Fibroblast of lung (primary cell): ENCODE measurements at places on chromosomes 12 and 14. TPM values are rescaled to one million over a fixed set of nuclear protein-coding genes. Genes with fewer than 3 reads are reported as not detected.

GRCh38 chr12:65961190-65962035, 137.1 kb downstream of the HMGA2 start:
- no peak overlapping the region for H3K4me3 ChIP-seq
- peaks cover 2% of the 10 kb centered on the region for H3K36me3 ChIP-seq
- no peaks in the 10 kb centered on the region for H3K27me3 ChIP-seq
- DNase-seq = no peak

GRCh38 chr14:106051796-106052195, 525.4 kb downstream of the TMEM121 start:
- no peaks in the 10 kb centered on the region for H3K27me3 ChIP-seq
- no peaks in the 10 kb centered on the region for H3K4me1 ChIP-seq
- H3K27ac ChIP-seq = no peak overlapping the region
- no peak overlapping the region for H3K4me3 ChIP-seq

GRCh38 chr14:91387169-91387835, 30.3 kb downstream of the CCDC88C start:
- H3K27me3 ChIP-seq = no peaks in the 10 kb centered on the region
- DNase-seq = peak; percentile 76
- H3K4me1 ChIP-seq = no peaks in the 10 kb centered on the region
- no peak overlapping the region for H3K4me3 ChIP-seq
- H3K27ac ChIP-seq = no peak overlapping the region

The NPAS3 gene
- 0.26 and 0.50 TPM in 2 replicates for total RNA-seq

The SERPINA5 gene
- not detected in 2 replicates for total RNA-seq

- no peak for DNase-seq
- no peaks in the 10 kb centered on the region for H3K27me3 ChIP-seq
- H3K36me3 ChIP-seq = no peaks in the 10 kb centered on the region
- peak overlapping the region; percentile 64 for H3K27ac ChIP-seq
Measured at GRCh38 chr12:123231931-123232330, 1.0 kb downstream of the MPHOSPH9 start.

DNA sequence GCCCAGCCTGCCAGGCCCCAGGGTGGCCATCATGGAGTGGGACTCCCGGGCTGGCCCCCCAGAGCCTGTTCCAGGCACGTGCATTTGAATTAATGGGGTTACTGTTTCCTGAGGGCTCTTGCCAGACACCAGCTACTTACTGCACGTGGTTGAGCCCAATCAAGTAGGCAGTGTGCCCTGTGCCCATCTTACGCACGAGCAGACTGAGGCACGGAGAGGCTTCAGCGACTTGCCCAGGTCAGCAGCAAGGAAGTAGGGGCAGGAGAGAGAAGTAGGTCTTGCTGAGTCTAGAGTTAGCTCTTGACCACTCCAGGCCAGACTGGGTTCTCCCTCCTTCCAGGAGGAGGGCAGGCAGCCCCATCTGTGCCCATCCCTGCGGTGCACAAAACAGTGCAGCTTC, 67.7 kb downstream of the DIO3 start:
- no peak overlapping the region for H3K4me3 ChIP-seq
- peaks cover 2% of the 10 kb centered on the region for H3K27me3 ChIP-seq
- DNase-seq = no peak
- no peaks in the 10 kb centered on the region for H3K4me1 ChIP-seq
- no peak overlapping the region for H3K27ac ChIP-seq

GRCh38 chr12:123071099-123071800, 79.6 kb downstream of the PITPNM2 start:
- H3K4me1 ChIP-seq = peaks cover 9% of the 10 kb centered on the region
- H3K27me3 ChIP-seq = no peaks in the 10 kb centered on the region
- H3K4me3 ChIP-seq = no peak overlapping the region
- H3K27ac ChIP-seq = no peak overlapping the region

The GPR84 gene
- not detected in 2 replicates for total RNA-seq

The KRT72 gene
- not detected in 2 replicates for total RNA-seq

- H3K27me3 ChIP-seq = no peaks in the 10 kb centered on the region
- H3K27ac ChIP-seq = no peak overlapping the region
- H3K36me3 ChIP-seq = no peaks in the 10 kb centered on the region
- DNase-seq = no peak
- no peaks in the 10 kb centered on the region for H3K4me1 ChIP-seq
Measured at GRCh38 chr14:81344481-81345160, 55.5 kb downstream of the STON2 start.

DNA sequence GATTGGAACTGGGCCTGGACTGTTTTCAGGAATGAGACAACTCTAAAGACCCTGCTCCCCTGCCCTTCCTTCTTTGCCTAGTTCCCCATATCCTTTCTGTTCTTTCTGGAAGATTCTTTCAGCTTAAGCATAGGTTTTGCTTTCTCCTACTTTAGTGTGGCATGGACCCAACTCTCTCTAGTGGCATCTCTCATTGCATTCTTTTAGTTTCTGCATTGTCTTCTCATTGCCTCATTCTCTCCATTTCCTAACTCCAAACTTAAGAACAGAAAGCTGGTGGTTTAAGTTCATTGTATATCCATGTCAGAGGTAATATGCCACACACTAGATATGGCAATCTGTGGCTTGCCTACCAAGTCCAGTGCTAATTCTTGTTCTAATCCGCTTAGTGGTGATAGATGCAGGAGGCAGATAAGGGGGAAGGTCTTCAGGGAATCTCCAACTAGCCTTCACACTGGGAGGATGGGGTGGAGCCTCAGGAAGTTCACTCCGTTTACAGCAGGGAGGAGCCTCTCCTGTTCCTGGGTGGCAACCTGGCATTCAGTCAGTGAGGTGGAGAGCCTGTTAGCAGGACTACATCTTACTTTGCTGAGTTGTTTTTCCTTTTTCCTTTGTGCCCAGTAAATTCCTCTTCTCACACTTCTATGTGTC, 165.1 kb upstream of the LMNTD1 start:
- no peaks in the 10 kb centered on the region for H3K27me3 ChIP-seq
- DNase-seq = no peak
- H3K4me1 ChIP-seq = peaks cover 4% of the 10 kb centered on the region
- no peak overlapping the region for H3K4me3 ChIP-seq

The HOXC10 gene
- total RNA-seq = not detected in 2 replicates

DNA sequence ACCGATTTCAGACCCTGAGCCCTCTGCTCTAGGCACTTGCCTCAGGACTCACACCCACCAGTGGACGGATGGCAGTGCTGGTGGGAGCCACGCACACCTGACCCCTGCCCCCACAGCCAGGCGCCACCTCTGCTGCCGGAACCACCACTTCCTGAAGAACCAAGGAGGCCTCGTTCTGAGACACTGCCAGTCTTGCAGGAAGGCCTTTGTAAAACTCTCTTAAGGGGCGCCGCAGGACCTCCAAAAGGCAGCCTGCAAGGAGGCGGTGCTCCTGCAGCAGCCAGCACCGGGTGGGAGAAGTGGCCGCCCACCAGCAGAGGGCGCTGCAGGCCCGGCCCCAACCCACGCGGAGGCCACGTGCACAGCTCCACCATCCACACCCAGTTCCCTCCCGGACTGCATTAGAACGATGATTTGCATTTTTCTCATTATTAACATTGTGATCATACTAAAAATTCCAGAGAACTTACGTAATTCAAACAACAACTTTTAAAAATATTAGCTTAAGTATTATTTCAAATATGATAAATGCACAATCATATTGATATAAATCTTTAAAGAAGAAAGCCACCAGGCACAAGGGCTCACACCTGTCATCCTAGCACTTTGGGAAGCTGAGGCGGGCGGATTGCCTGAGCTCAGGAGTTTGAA, 12.8 kb downstream of the STX2 start:
- H3K36me3 ChIP-seq = peaks cover 6% of the 10 kb centered on the region
- no peaks in the 10 kb centered on the region for H3K27me3 ChIP-seq
- no peak overlapping the region for H3K4me3 ChIP-seq
- peak overlapping the region; percentile 39 for H3K27ac ChIP-seq
- peaks cover 10% of the 10 kb centered on the region for H3K4me1 ChIP-seq
- peak; percentile 60 for DNase-seq

DNA sequence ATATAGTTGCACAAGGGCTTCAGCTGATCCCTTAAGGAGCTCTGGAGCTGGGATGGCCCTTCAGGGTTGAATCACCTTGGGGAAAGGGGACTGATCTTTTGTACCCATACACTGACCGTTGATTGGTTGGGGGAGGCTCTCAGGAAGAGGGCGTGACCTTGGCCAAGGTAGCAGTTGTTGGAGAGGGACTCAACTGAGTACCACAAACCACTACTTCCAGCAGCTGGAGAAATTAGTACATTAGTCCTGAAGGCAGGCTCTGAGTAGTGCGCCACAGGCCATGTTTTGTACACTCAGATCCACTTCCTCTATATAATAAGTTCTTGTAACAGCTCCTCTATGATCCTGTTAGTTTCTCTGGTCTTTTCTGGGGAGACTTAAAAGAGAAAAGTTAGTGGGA, 317.6 kb downstream of the CCDC91 start:
- H3K4me1 ChIP-seq = no peaks in the 10 kb centered on the region
- no peak overlapping the region for H3K27ac ChIP-seq
- no peaks in the 10 kb centered on the region for H3K36me3 ChIP-seq
- no peak overlapping the region for H3K4me3 ChIP-seq

GRCh38 chr14:71734076-71734475, 198.2 kb upstream of the RGS6 start:
- H3K27ac ChIP-seq = no peak overlapping the region
- no peaks in the 10 kb centered on the region for H3K27me3 ChIP-seq
- peaks cover 5% of the 10 kb centered on the region for H3K36me3 ChIP-seq
- no peak for DNase-seq
- H3K4me3 ChIP-seq = no peak overlapping the region
- H3K4me1 ChIP-seq = peaks cover 2% of the 10 kb centered on the region

DNA sequence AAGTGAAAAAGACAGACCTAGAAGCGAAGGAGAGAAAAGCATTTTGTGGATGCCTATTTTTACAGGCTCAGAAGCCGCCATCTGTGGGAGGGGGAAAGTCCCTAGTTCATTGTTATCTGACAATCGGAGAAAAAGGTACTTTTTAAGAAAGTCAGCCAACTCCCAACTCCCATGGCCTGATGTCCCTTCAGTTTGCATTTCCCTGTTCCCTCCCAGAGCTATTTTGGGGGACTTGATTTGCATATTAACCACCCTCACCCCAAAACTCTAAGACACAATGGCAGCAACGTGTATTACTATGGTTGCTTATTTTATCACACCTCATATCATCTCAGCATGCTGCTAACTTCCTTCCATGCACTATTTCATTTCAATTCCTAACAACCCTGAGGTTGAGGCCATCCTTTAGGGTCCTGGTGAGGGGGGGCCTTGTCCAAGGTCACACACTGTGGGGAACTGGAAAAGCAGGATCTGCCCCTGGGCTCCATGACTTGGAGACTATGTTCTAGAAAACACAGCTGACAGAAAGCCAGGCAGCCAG, 18.7 kb downstream of the HVCN1 start:
- H3K36me3 ChIP-seq = no peaks in the 10 kb centered on the region
- no peak overlapping the region for H3K27ac ChIP-seq
- DNase-seq = no peak

GRCh38 chr14:61502459-61503093, 181.2 kb downstream of the PRKCH start:
- H3K4me3 ChIP-seq = no peak overlapping the region
- H3K27me3 ChIP-seq = no peaks in the 10 kb centered on the region
- H3K36me3 ChIP-seq = no peaks in the 10 kb centered on the region
- no peaks in the 10 kb centered on the region for H3K4me1 ChIP-seq
- DNase-seq = peak; percentile 66
- H3K27ac ChIP-seq = no peak overlapping the region

DNA sequence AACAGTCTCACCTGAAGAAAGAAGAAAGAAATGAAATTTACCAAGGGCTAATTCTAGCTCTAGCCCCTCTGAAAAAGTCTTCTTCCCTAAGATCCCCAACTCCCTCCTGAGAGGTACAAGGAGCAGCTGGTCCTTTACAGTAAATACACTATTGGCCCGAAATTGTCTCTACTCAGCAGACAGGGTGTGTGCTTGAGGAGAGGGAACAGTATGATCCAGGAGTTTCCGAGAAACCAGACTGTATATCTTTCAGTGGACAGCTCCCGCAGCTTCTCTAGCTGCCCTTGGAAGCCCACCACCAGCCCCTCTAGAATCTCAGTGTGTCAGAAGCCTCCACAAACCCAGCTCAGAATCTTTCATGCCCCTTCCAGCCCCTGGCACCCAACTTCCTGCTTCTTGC, 8.1 kb downstream of the GPR84 start:
- no peak overlapping the region for H3K27ac ChIP-seq
- no peaks in the 10 kb centered on the region for H3K27me3 ChIP-seq
- H3K4me3 ChIP-seq = no peak overlapping the region
- peaks cover 28% of the 10 kb centered on the region for H3K4me1 ChIP-seq
- no peak for DNase-seq
- no peaks in the 10 kb centered on the region for H3K36me3 ChIP-seq

The SALL2 gene
- total RNA-seq = 3.1 and 3.5 TPM in 2 replicates

GRCh38 chr12:120847392-120847791, 56.8 kb downstream of the SPPL3 start:
- no peak overlapping the region for H3K27ac ChIP-seq
- DNase-seq = no peak
- no peaks in the 10 kb centered on the region for H3K27me3 ChIP-seq

The SLC38A4 gene
- 1.8 and 6.1 TPM in 2 replicates for total RNA-seq

DNA sequence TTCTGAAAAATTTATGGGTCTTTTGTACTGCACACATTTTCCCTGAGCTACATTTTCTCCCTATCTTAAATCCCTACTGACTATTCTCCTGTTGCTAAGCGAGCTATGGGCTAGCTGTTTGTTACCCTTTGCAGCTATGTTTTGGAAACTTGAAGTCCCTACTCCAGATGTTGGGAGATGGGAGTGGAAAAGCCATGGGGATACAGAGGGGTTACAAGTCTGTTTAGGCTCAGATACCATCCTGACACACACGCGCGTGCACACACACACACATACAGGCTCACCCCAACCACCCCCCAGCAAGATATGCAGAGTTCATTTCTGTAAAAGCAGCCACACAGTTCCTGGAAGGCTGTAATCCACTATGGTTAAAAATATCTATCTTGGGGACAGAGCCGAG, 15.8 kb downstream of the ATP5MC2 start:
- H3K4me3 ChIP-seq = peak overlapping the region; percentile 26
- DNase-seq = peak; percentile 26
- no peaks in the 10 kb centered on the region for H3K27me3 ChIP-seq
- peak overlapping the region; percentile 79 for H3K27ac ChIP-seq
- H3K4me1 ChIP-seq = peaks cover 5% of the 10 kb centered on the region

DNA sequence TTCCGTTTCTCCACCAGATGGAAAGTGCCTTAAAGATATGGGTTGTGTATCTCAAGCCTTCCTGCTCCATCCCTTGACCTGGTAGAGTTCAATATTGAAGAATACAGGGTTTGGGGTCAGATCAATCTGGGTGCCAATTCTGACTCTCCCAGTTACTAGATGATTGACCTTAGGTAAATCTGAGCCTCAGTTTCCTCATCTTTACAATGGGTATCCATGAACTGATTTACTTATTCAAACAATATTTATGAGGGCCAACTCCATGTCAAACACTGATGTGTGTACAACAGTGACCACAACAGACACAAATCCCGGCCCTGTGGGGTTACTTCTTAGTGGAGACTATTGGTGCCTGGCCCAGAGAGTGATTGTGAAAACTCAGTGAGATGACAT, 7.5 kb upstream of the FAIM2 start:
- no peak overlapping the region for H3K27ac ChIP-seq
- H3K36me3 ChIP-seq = no peaks in the 10 kb centered on the region
- peaks cover 3% of the 10 kb centered on the region for H3K27me3 ChIP-seq
- H3K4me3 ChIP-seq = no peak overlapping the region

The MUCL1 gene
- not detected in 2 replicates for total RNA-seq

GRCh38 chr12:590206-590750, 73.0 kb downstream of the NINJ2 start:
- DNase-seq = no peak
- no peak overlapping the region for H3K4me3 ChIP-seq
- no peak overlapping the region for H3K27ac ChIP-seq
- no peaks in the 10 kb centered on the region for H3K4me1 ChIP-seq
- no peaks in the 10 kb centered on the region for H3K36me3 ChIP-seq
- peaks cover 6% of the 10 kb centered on the region for H3K27me3 ChIP-seq

GRCh38 chr14:65922142-65922541, 509.6 kb downstream of the FUT8 start:
- no peak overlapping the region for H3K4me3 ChIP-seq
- no peaks in the 10 kb centered on the region for H3K27me3 ChIP-seq
- H3K4me1 ChIP-seq = no peaks in the 10 kb centered on the region
- no peaks in the 10 kb centered on the region for H3K36me3 ChIP-seq
- no peak overlapping the region for H3K27ac ChIP-seq
